IMR-90 (cell line): ENCODE measurements at places on chromosomes 7 and 10.
A peak's percentile ranks its signal among the peaks of the same experiment; 100 is the strongest.

DNA sequence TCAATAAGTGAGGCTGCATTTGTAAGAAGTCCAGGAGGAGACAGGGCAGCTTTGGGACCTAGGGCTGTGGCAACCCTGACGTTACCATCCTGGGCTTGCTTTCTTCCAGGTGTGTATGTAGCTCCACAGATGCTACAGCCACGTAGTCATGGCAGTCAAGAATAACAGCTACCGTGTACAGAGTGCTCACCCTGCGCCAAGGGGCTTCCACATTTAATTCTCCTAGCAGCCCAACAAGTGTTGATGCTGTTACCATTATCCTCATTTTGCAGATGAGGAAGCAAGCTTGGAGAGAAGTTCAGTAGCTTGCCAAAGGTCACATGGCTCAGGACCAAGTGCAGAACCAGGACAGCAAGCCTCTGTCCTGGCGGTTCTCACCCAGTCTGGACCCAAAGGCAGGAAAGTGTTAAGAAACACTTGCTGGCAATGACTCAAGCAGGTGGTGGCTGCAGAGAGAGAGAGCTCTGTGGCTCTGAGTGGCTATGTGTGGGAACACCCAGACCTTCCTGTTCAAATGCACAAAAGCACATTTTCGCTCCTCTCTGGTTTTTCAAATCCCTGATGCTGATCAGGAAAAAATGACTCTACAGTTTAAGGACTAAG is 89.8 kb downstream of the CREM start:
- peak; percentile 21 for DNase-seq

GRCh38 chr10:112229096-112229495 is 45.5 kb upstream of the GPAM start:
- peak; percentile 28 for DNase-seq

DNA sequence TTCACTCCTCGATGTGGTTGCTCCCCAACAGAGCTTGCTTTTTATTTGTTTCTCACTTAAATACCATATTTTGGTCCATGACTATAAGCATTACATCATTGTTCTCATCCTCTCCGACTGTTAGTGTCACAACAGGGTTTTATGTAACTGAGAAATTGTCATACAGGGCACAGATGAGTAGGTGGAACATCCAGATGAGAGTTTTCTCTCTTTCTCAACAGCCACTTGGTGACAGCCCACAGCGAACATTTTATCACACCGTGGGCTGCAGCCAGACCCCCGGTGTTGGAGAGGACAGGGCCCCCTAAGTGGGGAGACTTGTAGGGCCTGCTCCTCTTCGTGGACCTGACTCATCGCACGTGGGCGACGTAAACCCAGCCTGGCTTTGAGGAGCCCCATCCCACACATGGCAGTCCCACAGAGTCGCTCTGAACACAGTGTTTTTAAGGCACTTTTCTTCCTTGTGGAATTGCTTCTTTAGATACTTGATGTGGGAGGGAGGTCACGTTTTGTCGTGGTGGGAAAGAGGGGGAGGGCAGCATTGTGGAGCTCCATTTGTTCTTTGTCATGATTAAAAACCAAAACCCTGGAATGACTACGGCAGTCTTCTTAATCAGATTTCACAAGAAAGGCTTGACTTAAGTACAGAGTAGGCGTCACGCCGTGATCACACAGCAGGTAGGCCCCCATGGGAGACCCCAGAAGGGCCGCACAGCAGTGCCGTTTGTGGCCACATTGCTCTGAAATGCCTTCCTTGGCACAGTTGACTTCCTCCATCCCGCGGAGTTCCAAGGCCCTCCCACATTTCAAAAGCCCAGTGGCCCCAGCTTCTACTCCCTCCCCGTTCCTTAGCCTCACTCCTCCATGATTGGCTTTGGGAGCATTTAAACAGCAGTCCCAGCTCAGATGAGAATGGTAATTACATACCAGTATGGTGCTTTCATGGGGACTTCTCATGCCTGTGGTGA is 220.6 kb downstream of the CCDC3 start:
- peak; percentile 20 for DNase-seq

DNA sequence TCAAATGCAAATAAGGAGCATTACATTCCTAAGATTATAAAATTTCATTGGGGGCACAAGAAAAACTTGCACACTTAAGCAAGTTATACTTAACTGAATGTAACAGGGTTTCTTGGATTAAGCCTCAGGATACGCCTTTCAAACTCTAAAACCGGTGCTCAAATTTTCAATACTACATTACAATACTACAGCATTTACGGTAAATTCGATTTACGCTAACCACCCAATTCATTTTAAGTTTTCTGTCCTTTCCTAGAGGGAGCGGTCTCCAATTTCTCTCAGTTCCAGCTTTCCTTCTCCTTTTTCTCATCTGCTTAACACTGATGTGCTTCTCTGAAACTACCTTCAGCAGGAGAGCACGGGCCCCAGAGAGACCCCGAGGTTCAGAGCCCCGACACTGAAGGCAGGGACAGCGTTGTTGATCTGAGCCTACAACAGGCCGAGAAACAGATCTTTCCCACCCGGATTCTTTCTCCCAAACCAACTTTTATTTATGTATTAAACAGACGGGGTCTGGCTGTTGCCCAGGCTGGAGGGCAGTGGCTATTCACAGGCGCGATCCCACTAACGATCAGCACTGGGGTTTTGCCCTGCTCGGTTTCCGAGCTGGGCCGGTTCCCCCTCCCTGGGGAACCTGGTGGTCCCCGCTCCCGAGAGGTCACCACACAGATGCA is 798 bp downstream of the ZNF425 start:
- DNase-seq, result no peak

DNA sequence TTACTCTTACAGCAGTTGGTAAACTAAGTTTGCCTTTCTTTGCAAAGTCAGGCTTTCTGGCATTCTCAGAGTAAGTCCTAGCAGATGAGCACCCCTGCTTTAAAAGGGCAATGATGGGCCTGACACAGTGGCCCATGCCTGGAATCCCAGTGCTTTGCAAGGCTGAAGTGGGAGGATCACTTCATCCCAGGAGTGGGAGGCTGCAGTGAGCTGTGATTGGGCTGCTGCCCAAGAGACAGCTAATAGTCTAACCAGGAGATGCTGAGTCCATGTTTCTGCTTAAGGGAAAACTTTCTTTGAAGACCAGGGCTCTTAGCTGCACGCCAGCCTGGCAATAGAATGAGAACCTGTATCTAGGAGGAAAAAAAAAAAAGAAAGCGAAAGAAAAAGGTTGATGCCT is 100.2 kb upstream of the MPP7 start:
- DNase-seq, result peak; percentile 16

DNA sequence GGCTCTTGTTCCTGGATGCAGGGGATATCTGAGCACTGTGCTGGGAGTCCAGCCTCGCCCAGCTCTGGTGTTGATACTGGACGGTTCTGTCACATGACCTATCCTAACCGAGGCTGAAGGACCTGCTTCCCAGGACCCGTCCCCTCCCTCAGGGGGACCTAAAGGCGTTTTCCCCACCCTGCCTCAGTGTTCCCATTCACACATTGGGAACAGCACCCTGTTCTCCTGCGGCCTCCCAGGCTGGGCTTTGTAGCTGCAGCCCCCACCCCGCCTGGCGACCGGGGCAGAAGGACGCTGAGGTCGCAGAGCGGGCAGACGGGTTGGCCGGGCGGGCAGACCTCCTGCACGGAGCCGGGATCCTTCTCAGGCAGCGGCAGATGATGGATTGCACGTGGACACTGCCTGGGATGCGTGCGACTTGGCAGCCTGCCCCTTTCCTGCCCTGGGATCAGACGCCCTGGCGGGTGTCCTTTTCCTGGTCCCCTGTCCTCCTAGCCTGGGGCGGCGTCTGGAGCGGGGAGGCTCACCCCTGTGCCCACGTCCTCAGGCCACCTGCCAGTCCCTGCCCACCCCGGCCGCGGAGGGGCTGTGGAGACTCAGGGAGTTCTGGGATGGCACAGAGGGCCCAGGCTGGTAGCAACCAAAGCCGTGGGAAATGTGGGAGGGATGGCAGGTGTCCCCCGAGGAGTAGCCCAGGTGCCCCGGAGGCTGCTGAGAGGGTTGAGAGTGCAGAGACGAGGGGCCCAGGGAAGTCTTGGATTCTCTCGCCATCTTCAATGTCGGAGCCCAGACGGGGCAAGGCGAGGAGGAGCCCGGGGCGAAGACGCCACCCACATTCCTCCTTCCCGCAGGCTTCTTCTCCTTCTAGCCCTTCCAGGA is 17.2 kb upstream of the PSMG3 start:
- DNase-seq, result no peak

DNA sequence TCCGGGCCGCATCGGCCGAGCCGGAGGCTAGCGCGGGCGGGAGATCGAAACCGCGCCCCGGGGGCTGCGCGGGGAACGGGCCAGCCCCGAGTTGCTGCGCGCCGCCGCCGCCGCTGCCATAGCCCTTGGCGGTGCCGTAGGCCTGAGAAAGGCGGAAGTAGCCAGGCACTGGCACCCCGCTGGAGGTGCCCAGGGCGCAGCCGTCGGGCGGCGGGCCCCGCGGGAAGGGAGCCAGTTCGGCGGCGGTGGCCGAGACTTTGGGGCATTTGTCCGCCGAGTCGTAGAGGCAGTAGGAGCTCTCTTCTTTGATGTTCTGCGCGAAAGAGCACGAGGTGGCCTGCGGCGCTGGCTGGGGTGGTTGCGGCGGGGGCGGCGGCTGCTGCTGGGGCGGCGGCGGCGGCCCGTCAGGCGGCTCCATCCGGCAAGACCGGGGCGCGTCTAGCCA is 587 bp downstream of the HOXA10 start:
- no peak for DNase-seq

DNA sequence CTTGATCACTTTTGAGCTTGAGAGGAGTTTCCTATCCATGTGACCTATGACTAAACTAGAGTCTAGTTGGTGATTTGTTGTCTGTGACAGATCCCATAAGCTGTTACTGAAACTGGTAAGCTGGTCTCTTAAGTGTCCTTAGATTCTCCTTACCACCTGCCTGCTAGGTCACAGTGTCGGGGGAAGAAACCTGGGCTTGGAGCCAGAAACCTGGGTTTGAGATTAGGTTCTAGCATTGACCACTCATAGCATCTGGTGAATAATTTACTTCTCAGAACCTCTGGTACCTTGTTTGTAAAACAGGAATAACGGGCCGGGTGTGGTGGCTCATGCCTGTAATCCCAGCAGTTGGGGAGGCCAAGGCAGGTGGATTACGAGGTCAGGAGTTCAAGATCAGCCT is 21.8 kb upstream of the ITPRID1 start:
- no peak for DNase-seq

DNA sequence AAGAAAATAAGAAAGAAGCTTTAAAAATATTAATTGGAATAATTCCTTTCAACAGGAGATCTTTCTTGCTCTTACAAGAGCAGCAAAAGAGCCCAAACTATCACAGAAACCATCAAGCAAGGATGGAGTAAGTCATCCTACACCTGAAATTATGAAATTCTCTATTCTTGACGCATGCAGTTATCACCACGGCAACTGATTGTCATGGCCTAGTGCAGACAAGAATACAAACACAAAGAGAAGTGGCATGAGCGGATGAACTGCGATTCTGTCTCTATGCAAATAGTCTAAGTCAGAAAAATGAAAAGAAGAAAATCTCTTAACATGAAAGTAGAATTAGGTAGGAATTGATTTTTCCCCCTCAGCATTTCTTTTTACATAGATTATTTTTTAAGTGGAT is 54.8 kb upstream of the SLC35B4 start:
- no peak for DNase-seq

GRCh38 chr7:158740013-158740656 is 35.5 kb upstream of the NCAPG2 start:
- peak; percentile 91 for DNase-seq

DNA sequence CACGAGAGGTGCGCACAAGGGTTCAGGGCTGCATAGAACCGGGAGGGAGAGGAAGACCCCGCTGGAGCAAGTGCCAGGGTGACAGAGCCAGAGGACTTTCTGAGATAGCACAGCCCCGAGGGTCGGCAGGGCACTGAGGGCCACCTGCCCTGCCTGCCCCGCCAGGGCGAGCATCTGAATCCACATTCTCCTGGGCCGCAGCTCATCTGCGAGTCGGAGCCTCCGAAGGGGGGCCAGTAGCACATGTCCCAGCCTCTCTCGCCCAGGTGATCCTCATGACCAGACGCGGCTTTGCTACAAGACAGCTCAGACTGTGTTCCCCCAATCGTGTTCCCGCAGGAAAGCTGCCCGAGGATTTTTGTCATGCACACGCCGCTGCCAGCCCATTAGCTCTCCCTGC is 71.2 kb downstream of the ADARB2 start:
- DNase-seq, result no peak

- DNase-seq, result no peak
Observed at GRCh38 chr7:114659409-114660125, 245.0 kb downstream of the FOXP2 start.
